Heart right ventricle (tissue), 16 donors: ENCODE measurements at places on chromosomes 7 and 10. TPM values are rescaled to one million over a fixed set of nuclear protein-coding genes. Genes with fewer than 3 reads are reported as not detected.

DNA sequence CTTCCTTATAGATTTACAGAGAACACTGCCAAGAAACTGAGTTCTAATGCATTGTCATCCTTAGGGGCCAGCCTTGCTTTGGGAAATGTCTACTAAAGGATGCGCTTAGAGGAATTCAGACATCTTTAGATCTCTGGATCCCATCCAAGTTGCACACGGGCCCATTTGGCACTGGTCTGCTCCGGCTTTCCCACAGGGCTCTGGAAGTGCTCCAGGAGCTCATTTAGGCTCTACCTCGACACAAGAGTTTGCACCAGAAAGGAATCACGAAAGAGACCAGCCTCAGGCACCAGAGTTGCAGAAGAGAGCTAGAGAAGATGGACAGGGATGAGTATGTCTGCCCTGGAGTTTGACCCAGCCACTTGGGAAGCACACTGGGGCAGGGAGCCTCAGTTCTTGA lies 150.1 kb upstream of the TMEM72 start:
- DNase-seq = no peak

Gene TAS2R60
- not detected for total RNA-seq

- no peak for DNase-seq
Measured at GRCh38 chr7:132930881-132931280, 151.0 kb downstream of the CHCHD3 start.

DNA sequence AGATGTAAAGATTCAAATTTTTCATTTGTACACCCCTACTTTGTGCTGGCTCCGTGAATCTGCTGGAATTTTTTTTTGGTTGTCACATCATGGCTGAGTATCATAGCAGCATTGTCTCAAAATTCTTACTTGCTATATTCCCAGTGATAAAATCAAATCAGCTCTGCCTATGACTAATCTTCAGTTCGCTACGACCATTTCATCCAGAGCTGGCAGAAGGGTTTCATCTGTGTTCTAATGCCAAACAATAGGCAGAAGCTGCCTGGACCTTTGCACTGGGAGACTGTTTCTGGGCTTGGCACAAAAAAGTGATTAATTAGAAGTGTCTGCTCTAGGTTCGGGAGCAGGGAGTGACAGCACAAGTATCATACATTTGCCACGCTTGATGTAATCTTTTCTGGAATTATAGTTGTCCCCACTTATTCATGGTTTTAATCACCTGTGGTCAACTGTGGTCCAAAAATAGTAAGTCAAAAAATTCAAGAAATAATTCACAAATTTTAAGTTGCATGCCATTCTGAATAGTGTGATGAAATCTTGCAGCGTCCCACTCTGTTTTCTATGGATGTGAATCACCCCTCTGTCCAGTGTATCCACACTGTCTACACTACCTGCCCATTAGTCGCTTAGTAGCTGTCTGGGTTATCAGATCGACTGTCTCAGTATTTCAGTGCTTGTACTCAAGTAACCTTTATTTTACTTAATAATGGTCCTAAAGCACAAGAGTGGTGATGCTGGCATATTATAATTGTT lies 120.5 kb upstream of the IMMP2L start:
- DNase-seq = no peak

GRCh38 chr10:78165172-78165571 lies 131.5 kb downstream of the RPS24 start:
- no peak for DNase-seq

DNA sequence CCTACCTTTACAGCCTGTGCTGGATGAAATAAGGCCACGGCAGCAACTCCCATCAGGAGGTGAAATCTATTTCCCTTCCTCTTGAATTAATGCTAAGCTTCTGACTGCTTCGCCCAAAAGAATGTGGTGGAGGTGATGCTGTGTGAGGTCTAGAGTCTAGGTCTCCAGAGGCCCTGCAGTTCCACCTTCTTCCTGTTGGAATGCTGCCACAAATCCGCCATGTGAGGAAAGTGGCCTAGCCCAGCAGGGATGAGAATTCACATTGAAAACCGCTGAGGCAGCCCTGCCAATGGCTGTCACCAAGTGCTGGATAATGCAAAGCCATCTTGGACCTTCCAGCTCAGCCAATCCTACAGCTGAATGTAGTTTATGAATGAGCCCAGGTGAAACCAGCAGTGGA lies 28.0 kb downstream of the RHOBTB1 start:
- DNase-seq = no peak

Gene TUBB8
- total RNA-seq = not detected

DNA sequence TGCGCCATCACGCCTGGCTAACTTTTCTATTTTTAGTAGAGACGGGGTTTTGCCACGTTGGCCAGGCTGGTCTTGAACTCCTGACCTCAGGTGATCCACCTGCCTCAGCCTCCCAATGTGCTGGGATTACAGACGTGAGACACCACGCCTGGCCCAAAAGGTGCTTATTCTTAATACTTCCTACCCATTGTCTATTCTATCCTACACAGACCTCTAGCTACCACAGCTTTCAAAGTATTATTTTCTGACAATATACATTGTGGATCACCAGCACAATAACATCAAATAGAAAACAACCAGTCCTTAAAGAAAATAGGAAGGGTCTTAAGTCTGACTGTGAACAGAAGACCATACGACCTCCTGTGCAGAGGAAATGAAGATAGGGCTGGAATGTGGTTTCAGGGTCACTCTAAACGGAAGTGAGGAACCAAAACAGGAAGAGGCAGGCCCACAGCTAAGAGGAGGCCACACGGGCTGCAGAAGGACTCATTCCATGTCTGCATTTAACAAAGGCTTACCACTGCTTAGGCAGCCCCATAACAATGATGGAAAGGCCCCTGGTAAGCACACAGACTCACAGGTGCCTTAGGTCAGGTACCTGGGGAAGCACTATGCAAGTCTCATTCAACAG lies 115.2 kb downstream of the ZFAND4 start:
- no peak for DNase-seq

GRCh38 chr10:103724771-103725170 lies 130.6 kb downstream of the SH3PXD2A start:
- DNase-seq = no peak

DNA sequence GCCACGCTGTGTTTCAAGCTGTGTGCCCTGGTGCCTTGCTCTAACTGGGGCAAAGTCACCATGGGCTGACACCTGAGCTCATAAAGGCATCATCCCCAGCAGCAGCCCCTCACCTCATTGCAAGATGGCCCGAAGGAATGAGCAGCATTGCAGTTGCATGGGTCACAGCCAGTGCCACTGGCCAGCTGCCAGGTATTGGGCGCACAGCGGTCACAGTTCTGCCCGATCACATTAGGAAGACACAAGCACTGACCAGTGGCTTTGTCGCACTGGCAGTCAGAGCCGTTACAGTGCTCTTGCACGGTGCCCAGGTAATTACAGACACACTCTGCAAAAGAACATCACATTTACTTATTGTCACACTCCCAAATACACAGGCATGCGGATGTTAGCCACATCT lies 51.1 kb downstream of the LAMB1 start:
- DNase-seq = no peak

GRCh38 chr10:98391578-98391991 lies 23.4 kb downstream of the PYROXD2 start:
- DNase-seq = peak; percentile 66

Gene MAPK8
- 27.2 TPM for total RNA-seq

- DNase-seq = no peak
Measured at GRCh38 chr10:133088179-133088955, 643 bp downstream of the ADGRA1 start.

GRCh38 chr10:131071721-131072120 lies 239.8 kb downstream of the TCERG1L start:
- no peak for DNase-seq

Gene GDF10
- total RNA-seq = 0.11 TPM

DNA sequence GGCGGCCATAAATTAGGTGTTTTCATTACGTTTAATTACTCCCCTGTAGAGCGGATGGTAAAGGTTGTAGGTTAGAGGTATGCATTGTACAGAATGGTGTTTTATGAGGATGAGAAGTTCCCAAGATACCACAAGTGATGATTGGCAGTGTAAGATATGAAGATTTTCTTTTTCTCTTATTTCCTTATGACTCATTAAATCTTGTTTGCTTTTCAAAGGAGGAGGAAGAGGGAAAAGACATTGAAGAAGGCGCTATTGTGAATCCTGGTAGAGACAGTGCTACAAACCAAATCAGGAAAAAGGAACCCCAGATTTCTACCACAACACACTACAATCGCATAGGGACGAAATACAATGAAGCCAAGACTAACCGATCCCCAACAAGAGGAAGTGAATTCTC lies 133.9 kb downstream of the AASS start:
- DNase-seq = no peak

DNA sequence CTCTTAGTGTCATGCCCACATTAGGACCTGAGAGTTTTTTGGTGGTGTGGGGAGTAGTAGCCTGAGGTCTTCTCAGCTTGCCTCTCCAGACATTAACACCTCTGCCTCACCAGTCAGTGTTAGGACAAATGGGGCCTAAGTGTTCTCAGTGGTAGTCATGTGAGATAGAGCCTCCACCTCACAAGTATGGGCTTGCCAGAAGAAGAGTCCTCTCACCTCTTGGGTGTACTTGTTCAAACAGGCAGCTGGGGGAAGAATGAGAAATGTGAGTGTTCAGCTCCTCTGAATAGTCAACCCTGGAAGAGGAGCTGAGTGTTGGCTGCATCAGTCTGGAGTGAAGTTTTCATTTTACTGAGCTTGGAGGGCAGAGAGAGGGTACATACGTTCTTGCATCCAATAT lies 464.6 kb downstream of the POM121L12 start:
- DNase-seq = no peak

- peak; percentile 33 for DNase-seq
Measured at GRCh38 chr7:69256634-69257081, 341.6 kb upstream of the AUTS2 start.

Gene CPVL
- total RNA-seq = 55.2 TPM

Gene ADRB1
- 98.7 TPM for total RNA-seq

Gene BUD23
- total RNA-seq = 66.2 TPM

GRCh38 chr7:983004-983615 lies at the start of gene CYP2W1:
Gene CYP2W1, plus strand, starts transcription at chr7:983181. Its CDS starts 31 bp downstream, at chr7:983212.
- no peak for DNase-seq

Gene SFTPA2
- not detected for total RNA-seq

Gene FXYD4
- not detected for total RNA-seq

GRCh38 chr10:71968553-71969474 lies 4.6 kb downstream of the CHST3 start:
- no peak for DNase-seq

GRCh38 chr7:138917771-138918170 lies 63.4 kb downstream of the KIAA1549 start:
- no peak for DNase-seq

DNA sequence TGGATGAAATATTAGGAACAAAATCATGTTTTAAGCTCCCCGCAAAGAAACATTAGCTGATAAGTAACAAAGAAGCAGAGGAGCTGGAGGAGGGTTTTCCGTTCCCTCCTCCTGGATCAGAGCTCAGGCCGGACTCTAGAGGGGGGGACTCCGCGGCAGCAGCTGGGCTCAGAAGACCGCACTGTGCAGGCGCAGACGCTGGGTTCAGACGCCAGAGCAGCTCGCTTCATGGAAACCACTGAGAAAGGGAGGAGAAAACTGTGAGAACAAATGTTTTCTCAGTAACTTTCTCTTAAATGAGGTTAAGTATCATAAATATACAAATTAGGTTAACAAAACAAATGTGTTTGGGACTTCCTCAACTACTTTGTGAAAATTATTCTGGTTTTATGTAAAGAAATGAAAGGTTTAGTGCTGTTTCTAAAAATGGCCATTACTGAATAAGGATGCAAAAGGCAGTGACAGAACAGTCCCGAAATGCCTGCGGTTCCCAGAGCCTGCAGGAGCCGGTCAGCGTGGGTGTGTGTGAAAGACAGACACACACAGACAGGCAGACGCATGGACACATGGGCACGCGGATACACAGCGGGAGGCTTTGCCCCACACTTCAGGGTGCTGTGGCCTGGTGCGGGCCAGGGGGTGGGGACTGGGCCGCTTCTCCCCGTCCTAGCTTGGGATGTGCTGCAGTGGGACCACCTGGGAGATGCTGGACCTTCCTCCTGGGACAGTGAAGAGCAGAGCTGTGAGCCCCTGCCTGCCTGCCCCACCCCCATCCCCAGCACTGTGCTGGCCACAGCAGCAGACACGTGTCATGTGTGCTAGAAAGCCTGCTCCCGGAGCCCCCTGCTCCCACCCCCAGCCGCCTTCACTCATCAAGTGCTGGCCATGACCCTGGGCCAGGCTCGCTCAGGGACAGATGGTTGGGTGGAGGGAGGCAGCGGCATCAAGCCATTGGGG lies 20.3 kb upstream of the ADGRA1 start:
- DNase-seq = no peak

Gene MBLAC1
- 2.1 TPM for total RNA-seq

DNA sequence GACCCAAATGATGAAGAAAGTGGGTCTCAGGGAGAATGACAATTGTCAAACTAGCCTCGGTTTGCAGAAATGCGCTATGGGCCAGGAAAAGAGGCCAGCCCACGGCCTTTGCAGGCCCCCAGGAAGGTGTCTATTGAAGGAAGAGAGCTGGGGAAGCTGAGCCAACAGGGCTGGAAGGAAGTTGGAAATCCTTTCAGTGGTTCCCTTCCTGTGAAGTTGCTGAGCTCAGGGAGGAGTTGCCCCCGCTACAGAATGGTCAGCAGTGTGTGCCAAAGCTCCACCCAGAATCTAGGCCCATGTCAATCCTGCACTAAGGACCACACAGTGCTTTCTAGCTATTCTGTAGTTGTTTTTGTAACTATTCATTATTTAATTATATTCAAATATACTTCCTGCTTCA lies 91.6 kb upstream of the ANLN start:
- DNase-seq = no peak

DNA sequence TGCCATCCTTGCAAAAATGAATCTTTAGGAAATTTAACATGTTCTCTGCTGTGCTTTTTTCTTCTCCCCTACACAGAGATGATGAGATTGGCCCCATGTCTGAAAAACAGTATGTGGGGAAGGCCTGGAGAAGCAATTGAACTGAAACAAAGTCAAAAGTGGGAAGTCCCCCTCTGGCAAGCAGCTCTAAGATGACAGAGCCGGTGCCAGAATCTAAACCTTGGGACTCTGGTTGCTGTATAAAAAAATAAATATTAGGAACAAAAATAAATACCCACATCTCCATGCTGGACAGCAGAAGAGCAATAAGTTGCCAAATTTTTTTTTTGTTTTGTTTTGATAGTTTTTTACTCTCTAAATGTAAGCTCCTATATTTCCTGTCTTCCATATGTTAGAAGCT lies 51.8 kb upstream of the TRIL start:
- DNase-seq = no peak
